HCT116 (cell line): ENCODE measurements at places on chromosomes 2 and 18.

DNA sequence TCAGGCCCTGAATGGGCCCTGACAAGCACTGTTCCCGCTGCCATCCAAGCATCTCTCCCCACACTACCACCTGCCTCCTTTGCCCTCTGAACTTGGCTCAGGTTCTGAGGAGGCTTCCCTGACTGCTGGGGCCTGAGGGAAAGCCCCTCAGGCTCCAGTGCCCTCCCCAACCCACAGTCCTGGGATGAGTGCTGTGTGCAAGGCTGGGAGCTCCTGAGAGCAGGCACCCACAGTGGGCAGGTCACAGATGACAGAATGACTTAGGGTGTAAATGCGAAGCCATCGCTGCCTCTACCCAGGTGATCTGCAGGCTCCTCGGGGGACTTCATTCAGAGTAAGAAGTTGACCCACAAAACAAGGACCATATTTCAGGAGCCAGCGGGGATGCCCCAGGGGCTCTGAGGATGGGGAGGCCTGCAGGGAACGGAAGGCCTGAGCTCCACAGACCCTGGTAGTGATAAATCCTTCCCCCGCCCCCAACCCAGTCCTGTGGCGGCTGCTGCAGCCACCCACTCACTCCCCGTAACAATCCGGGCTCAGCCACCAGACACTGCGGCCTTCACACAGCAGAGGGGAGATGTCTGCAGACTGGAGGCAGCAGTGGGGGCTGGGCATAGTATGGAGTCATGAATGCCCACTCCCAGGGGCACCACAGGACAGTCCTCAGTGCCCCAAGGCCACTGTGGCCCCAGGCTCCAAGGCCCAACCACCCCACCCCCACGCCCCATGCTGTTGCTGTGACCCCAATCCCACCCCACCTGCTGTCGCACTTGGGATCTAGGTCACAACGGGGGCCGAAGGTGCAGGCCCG is 8.9 kb downstream of the BIN1 start:
- DNase-seq = no peak

DNA sequence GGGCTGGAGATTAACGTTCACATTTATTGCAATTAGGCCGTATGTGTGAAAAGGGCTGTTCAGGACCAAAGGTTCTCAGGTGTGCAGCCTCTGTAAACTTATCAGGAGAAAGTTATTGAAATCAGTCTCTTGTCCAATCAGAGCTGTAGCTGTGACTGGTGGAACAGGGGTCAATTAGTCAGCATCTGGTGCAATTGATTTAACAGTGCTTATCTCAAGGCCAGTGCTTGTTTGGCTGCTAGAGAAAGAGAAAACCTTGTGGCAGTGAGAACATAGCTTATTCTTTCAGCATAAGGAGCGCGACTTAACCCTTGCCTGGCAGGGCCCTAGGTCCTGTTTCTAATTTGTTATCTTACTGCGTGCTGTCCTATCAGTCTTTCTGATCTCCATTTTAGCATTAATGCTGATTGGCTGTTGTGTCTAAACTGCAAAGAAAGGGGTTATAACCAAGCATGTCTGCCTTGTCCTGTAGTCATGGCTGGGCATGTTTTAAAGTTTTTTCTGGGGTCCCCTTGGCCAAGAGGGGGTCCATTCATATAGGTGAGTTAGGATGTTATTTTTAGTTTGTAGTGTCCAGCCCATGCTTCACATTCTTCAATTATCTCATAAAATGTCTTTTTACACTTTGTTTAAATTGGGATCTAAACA is 66.4 kb downstream of the CYB5A start:
- DNase-seq = no peak

DNA sequence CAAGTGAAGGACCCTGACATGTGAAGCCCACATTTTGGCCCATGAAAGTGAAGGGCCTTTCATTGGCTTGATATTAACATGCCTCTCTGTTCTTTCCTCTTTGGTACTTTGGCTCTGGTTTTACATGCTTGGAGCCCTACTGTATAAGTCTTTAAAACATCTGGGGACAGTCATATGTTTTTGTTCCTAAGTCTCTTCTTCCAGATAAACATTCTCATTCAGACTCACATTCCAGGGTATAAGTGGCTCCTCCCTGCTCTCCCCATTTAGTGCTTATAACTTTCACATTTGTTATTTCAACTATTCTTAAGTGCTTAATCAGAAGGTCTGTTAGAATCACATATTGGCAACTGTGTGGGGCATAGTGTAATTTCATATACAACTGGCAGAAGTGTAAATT is 1932.2 kb upstream of the CELF4 start:
- no peak for DNase-seq

DNA sequence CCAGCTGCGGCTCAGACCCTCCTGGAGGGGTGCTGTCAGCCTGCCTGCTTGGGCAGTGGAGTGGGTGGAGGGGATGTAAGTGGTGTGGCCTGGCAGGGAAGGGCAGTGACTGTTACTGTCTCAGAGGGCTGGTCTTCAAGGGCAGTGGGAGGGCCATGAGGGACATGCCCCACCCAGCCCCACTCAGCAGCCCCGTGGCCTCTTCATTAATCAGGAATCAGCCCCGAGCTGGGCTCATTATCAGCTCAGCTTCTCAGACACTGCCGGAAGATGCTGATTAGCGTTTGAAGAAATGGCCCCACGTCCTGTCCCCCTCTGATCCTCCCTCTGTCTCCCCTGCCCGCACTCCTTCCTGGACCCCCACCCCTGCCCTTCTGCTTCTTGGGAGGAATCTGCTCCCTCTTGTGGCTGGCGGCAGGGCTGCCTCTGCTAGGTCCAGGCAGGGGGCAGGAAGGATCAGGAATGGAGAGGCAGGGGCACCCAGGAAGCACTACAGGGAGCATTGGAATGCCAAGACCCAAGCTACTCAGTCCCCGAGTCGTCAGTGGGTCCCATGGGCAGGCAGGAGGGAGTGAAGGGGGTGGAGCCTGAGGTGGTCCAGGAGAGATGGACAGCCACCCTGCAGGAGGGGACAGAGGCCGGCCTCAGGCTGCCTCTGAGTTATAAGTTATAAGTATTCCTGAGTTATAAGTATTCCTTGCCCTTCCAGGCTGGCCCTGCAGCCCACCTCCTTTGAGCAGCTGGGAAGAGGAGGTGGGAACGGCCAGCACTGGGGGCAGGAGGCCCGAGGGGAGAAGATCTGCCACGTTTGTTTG is 7.0 kb downstream of the ASIC4 start:
- DNase-seq = no peak

GRCh38 chr2:70716131-70716743 is 51.8 kb downstream of the ADD2 start:
- DNase-seq = no peak

- DNase-seq = no peak
Measured at GRCh38 chr2:122266636-122267035, 511.2 kb downstream of the TSN start.

DNA sequence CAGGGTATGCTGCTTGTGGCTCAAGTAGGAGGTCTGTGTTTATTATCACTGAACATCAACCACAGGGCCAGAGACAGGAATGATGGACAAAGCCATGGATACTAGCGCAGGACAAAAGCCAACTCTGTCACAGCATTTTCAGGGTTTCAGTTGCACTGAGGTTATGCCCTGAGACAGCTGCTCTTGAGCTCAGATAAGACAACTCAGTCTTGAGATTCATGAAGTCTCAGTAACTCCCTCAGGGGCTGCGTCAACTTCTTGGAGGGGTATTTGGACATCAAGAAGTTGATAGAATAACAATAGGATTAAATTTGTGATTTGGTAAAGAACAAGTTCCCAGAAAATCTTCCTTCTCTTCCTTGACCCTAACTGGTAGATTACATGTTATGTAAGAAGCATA is 287.0 kb upstream of the SLC14A2 start:
- DNase-seq = no peak

DNA sequence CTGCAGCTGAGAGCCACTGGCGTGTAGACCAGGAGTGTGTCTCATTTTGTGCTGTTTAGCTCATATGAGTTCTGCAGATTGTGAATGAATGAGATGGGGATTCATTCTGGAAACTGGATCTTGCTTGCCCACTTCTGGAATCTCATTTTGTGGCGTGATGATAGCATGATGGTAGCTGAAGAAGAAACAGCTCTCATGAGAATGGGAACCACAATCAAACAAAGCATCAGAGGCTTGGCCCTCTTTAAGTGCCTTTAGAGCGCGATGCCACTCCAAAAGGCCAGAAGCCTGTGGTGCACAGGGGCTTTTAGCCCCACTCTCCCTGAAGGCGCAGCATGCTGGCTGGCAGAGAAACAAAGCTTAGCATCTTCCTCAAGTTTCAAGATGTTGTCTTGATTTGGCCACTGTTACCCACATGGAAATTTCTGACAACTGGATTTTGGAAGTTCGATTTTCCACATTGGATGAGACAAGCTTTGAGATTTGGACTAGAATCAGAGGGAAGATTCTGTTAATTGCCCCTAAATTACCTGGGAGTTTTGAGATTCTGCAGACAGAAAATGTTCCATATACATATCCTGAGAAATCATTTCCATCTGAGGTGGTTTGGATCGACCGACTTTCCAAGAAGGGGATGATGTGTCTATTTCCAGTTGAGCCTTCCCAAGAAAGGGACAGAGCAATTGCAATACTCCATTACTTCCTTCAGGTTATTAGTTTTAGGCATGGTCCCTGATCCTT is 234.5 kb downstream of the VAPA start:
- no peak for DNase-seq

DNA sequence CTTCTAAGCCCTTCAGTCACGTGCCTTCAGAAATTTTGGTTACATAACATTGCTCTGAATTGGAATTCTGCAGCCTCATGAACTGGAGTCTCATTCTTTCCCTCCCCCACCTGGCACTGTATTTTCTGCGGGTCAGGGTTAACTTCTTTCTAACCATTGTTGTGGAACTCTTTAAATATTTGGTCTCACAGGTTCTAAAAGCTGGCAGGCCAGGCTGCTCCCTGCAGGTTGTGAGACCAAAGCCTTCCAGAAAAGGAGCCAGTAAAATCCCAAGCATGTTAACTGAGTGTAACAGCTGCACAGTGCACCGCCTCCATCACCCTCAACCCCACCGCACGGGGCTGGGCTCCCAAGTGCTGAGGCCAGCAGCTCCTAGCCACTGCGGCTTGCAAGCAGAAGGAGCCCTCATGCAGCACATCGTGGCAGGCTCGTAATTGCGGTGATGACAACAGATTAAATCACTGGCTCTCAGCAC is 174.1 kb upstream of the ALPP start:
- DNase-seq = no peak

- DNase-seq = no peak
Measured at GRCh38 chr18:40469851-40470250, 1485.2 kb upstream of the PIK3C3 start.

- DNase-seq = no peak
Measured at GRCh38 chr18:22167471-22168241, 1.7 kb upstream of the GATA6 start.

- DNase-seq = peak; percentile 77
Measured at GRCh38 chr18:23635283-23636070, 27.2 kb downstream of the ANKRD29 start.

GRCh38 chr2:195535911-195536522 is 121.0 kb upstream of the SLC39A10 start:
- DNase-seq = no peak

GRCh38 chr2:232658217-232658785 is 24.9 kb downstream of the EFHD1 start:
- DNase-seq = peak; percentile 16

DNA sequence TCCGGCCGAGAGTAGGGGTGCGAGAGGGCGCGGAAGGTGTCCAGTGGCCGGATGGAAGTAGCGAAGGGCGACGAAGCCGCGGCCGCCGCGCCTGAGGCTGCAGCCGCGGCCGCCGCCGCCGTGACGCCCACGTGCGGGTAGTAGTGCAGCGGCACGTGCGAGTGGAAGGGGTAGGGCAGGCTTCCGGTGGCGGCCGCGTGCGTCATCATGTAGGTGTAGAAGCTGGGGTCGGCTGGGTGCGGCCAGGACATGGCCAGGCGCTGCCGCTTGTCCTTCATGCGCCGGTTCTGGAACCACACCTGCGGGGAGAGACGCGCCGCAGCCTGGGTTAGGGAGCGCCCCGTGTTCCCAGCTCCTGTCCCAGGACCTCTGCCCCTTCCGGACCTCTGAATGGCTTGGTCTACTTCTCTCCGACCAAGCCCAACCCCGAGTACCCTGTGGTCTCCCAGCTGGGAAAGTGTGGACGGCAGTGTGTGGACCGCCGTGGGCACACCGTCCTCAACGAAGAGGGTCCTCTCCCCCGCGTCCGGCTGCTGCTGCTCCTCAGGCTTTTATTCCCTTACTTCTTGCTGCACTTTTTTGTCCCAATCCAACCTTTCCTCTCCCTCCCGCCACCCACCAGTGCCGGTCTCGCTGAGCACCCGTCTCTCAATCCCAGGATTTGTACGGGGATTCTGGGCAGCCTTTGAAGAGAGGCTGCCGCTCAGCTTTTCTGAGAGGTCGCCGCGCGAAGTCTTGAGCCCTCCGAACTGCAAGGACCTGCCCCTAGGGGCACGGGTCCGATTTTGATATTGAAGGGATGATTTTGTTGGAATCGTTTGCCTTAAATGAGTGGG is 3.0 kb downstream of the EVX2 start:
- no peak for DNase-seq

DNA sequence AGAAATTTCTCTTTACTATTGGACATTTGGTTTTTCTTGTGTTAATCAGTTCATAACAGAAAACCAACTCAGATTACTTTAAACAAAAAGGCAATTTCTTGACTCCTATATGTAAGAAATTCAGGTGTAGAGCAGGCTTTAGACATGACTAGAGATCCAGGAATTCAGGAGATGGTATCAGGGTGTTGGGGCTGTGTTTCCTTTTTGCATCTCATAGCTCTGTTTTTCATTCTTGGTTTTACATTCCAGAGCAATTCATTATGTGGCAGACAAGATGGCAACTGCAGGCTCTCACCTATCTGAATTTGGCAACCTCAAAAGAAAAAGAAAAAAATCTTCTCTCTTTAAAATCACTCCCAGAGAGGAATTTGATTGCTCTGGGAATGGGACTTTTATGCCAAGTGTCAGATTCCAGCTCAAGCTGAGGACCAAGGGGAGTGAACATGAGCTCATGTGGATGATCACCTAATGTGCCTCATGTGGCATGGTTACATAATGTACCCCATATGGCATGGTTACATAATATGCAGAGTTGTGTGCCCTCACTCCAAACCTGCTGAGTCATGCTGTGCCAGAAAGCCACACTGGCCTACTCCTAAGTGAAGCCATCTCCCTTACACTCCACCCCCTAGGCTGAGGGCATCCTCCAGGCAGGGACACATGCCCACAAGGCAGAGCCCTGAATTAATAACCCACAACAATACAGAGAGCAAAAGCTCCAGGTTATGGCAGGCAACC is 282.7 kb downstream of the MBD2 start:
- DNase-seq = no peak

DNA sequence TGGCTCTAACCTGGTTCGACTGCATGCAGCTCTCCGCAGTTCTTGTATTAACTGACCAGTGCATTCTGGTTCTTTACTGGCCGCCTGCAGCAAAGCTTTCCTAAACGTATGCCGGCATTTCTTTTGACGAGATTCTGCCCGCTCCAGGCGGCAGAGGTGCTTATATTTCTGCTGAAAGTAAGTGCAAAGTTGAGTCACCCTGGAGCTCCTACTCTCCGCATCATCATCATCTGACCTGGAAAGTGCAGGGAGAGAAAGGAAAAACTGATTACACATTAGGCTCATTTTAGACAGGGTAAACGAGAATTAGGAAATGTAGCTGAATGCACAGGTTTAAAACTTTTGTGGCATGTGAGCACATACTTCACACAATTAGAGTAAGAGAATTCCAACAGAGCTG is 57.9 kb downstream of the INO80D start:
- DNase-seq = no peak
